ENCODE measurements at places on chromosomes 4 and X. TPM values are rescaled to one million over a fixed set of nuclear protein-coding genes. Genes with fewer than 3 reads are reported as not detected.

The HOPX gene
- total RNA-seq: 45.9 TPM

DNA sequence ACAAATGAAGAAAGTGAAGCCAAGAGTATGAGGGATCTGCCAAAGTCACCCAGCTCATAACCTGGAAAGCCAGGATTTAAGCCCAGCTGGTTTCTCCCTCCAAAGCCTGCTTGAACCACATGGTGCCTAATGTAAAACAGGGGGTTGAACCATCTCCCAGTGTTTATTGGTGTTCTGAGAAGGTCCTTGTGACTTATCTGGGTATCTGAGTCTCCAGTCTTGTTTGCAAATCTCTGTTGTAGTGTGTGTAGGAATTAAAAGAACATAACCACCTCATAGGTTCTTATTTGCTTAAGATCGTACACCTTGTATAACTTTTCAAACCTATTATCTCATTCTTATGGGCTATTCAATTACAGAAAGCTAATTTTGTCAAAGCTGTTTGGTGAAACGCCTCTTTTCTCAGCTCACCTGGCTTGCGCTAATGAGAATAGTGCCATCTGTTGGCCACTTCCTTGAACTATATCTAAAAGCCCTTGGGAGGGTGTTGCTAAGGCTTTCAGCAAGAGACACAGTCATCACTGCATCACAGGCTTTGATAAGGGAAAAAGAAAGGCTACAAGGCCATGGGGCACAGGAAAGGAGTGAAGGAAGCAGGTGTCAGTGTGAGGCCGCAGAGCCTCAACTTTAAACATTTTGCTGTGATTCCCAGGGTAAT, 34.0 kb downstream of the ETDB start:
- no peak for DNase-seq

DNA sequence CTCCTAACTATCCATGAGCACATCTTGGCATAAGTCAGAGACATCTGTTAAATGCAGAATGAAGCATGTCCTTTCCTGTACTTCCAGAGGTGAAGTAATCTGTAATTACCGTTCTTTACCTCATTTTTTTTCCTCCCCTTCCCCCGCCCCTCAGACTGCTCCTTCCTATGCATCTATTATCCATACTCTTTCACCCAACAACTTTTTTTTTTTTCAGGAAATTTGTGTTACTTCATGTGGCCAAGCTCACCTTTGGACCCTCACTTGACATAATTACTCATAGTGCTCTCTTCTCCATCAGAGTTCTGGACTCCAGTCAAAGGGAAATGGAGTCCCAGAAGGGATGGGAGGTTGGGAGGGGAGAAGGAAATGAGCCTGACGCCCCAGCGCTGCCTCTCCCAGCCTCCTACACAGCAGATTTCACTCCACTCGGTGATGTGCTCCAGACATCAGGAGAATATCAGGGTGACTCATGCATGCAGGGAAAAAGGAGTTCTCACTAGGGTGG, 568.8 kb downstream of the STIM2 start:
- no peak for DNase-seq

GRCh38 chr4:114717432-114717831, 118.8 kb downstream of the UGT8 start:
- no peak for DNase-seq

The SSX4 gene
- total RNA-seq: not detected

DNA sequence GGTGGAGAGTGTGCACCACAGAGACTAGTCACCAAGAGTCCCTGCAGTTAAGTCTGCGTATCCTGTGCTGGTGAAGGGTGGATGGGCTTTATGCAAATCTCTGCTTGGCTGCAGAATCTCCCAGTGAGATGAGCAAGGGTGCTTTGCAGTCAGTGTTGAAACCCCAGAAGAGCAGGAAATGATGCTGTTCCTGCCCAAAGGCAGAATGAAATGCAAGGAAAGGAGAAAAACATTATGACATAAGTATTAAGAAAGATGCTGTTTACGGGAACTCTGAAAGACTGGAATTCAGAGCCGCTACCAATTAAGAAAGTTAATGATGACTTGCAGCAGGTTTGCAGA, 25.4 kb upstream of the ACSL1 start:
- no peak for DNase-seq

All from urinary bladder (tissue), 4 donors.